ENCODE measurements at places on chromosomes 2 and 18.

DNA sequence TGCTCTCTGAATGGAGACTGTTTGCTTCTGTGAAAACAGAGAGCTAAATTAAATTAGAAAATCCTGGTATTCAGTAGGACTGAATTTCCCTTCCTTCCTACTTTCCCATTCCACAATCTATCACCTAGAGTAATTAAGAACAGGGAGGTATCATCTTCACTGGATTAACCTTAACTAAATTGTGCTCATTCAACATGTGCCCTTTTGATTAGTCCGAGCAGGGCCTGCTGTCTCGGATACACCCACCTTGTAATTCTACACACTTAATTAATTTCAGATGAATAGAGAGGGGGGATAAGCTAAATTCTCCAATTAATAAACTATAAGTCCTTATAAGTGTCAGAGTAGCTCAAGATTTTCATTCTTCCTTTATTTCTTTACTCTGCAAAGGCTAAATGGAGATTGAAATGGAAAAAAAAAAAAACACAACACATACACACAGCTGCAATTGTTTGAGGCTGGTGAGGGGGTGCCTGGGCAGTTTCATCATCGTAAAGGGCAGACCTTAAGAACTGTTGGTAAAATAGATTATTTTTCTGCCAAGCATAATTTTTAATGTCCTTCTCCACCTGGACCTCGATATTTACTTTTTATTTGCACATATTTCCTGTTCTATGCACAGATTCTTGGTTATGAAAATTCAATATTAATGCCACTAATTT, 157.1 kb upstream of the SIX2 start:
- no peak for DNase-seq

GRCh38 chr2:215982465-215982875, 30.9 kb downstream of the MREG start:
- no peak for DNase-seq

DNA sequence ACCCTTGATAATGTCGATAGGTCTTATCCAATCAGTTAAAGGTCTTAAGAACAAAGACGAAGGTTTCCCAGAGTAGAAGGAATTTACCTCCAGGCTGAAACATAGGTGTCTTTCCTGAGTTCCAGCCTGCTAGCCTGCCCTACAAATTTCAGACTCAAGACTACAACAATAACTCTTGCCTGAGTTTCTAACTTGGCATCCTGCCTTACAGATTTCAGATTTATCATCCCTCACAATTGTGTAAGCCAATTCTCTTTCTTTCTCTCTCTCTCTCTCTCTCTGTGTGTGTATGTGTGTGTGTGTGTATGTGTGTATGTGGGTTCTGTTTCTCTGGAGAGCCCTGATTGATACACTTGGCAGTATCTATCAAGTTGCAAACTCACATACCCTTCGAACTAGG, 37.2 kb upstream of the B4GALT6 start:
- no peak for DNase-seq

DNA sequence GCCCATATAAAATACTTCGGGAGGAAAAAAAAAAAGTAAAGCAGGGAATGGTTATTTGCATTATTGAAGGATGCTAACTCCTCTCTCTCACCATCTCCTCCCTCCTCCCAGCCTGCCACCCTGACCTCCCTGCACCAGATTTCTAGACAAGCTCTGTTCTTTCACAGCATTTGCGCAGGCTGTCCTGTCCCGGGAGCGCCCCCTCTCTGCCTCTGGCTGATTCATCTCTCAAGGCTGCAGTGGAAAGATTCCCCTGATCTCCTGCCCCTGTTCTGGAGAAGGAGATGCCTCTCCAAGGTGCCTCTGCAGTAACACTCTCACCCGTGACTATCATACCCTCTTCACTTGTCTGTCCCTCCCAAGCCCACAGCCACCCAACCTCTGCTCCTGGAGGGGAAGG, 38.5 kb downstream of the COL4A4 start:
- no peak for DNase-seq

DNA sequence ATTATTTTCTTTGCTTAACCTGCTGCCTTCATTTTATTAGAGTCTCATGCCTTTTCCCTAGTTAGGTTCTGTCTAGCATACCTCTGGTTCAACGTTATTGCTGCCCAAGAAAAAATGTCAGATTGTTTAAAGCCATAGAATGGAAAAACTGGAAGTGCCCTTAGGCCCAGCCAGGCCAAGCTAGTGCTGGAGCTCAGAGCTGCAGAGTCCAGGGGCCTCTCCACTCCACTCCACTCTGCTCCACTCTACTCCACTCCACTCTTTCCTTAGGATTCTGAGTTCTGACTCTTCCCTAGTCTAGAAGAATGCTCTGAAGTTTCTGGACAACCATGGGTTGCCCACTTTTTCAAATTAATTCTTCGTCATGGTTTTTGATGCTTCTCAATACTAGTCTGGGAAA, 155.6 kb downstream of the SETBP1 start:
- no peak for DNase-seq

- no peak for DNase-seq
These were observed 410.8 kb upstream of the POU3F3 start for GRCh38 chr2:104443145-104443544.

DNA sequence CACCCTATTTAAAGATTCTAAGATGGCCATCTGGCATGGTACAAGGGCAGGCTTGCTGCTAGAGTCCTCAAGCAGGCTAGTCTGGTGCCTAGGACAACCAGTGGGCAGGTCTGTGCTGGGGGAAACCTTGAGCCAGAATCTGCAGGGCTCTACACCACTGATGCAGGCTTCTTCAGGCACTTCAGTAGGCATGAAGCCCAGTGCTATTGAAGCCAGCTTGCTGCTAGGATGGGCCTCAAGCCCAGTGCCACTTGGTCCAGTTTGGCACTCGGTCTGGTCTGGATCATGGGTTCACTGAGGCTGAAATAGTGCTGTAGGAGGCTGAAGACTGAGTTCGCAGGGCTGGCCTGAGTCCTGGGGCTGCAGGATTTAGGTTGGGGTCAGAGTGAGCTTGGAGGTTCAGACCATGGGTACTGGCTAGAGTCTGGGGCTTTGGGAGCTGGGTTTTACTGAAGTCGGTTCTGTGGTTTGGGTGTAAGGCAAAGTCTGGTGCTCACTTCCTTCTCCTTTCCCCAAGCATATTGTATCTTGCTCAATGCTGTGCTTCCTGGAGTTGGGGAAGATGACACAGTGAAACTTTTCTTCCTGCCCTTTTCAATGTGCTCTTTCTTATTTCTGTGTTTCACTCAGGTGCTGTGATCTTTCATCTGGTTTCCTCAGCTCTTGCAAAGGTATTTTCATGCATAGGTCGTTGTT, 41.2 kb downstream of the SP100 start:
- DNase-seq: no peak

- DNase-seq: no peak
These were observed 170.7 kb downstream of the STK39 start for GRCh38 chr2:168076731-168077130.

- DNase-seq: no peak
These were observed 56.0 kb downstream of the HAUS1 start for GRCh38 chr18:46160050-46160798.

DNA sequence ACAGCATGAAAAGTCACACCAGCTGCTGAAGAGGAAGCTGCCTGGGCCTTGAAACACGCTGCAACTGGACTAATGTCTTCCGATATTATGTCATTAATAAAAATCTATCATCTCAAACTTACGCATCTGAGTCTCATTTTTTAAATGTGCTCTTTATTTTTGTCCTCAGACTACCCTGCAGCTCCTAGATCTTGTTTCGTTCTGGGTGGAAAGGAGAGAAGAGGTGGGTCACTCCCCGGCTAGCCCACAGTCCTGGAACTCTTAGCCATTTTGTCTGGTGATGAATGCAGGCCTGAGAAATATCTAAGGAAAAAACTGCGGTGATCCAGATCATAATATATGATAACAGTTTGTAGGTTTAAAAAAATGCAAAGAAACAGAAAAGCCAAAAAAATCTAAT, 73.3 kb downstream of the TXNL1 start:
- DNase-seq: no peak

- DNase-seq: no peak
These were observed 330.0 kb downstream of the PLCL1 start for GRCh38 chr2:198134293-198134955.

GRCh38 chr2:234702731-234703225, 205.9 kb upstream of the ARL4C start:
- DNase-seq: no peak

DNA sequence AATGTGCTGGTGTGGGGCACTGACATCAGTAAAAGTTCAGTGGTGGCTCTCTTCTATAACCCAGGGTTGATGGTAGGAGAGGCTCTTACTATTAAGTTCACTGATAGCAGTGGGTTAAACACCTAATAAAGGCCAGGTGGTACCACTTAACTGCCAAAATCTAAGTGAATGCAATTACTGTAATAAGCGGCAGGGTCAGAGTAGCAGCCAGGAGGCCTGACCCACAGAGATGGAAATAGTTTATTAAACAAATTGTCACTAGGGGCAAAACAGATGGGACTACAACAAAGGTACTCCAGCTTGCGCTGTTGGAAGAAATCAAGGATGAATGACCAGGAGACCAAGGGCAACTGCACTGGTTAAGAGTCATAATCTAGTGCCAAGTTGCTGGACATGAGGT, 26.6 kb downstream of the ZSWIM2 start:
- DNase-seq: no peak

DNA sequence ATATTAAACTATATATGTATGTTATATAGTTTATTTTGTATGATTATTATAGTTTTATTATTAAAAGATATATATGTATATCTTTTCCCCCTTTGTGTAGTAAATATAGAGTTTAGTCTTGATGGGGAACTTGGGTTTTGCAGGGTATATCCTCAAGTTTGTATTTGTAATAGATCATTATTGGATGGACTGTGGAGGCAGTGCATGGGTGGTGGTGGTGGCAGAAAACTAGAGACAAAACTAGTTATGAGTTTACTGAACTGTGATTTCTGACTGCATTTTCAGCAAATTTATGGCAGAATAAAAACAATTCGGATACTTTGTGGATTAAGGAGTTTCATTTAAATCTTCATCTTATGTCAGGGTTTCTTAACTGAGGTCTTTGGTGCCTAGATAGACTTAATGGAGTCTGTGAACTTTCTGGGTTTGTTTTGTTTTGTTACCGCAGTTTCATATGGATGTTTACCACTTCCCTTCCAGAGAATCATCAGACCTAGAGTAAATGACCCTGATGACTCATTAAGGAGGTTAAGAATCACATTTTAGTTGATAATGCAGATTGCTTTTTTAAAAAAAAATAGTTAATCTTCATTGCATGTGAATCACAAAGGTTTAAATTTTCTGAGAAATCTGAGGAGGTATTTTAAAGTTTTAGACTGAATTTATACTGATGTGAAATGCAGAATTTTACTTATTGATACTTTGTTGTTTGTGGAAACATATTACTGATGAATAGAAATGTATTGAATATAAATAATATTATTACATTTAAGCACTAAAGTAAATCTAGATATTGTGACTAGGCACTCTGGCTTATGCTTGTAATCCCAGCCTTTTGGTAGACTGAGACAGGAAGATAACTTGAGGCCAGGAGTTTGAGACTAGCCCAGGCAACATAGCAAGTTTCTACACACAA, 14.5 kb downstream of the EPC2 start:
- no peak for DNase-seq

- DNase-seq: no peak
These were observed 55.9 kb downstream of the PLA2R1 start for GRCh38 chr2:160006475-160006874.

DNA sequence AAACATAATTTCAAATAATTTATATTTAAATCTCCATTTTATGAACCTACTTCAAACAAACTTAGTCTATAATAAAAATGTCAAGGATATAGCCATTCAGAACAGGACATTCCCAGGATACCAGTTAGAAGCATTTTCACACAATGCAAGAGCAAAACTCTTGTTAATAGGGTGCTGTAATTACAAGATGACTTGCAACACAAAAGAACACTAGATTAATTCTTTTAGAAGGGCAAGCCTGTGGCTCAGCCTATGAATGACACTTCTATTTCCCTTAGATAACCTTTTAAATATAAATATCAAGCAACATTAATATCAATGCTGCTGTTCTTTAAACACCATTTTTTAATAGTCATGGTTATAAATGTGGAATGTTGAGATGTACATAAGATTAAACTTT, 157.9 kb upstream of the SCN7A start:
- no peak for DNase-seq
